Activated T-cell treated with anti-CD3 and anti-CD28 coated beads, Interleukin-2, amount 50 U/mL, for 72 hours (primary cell): ENCODE measurements at places on chromosomes 11 and 22. TPM values are rescaled to one million over a fixed set of nuclear protein-coding genes. Genes with fewer than 3 reads are reported as not detected.

DNA sequence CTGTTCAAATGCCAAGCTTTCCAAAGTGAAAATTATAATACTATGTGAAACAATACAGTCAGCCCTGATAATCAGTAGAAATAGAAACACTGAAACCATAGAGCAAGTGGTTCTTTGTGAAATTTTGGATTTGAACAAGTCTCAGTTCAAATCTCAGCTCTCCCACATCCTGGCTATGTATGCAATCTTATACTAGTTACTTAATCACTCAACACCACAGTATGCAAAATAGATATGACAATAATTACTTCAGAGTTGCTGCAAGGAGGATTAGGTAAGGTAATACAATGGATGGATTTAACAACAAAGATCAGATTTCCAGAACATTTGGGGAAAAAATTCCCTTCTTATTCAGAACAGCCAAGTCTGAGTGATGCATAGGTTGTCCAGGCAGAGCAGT is 851.8 kb upstream of the CCDC90B start:
- no peak for DNase-seq

DNA sequence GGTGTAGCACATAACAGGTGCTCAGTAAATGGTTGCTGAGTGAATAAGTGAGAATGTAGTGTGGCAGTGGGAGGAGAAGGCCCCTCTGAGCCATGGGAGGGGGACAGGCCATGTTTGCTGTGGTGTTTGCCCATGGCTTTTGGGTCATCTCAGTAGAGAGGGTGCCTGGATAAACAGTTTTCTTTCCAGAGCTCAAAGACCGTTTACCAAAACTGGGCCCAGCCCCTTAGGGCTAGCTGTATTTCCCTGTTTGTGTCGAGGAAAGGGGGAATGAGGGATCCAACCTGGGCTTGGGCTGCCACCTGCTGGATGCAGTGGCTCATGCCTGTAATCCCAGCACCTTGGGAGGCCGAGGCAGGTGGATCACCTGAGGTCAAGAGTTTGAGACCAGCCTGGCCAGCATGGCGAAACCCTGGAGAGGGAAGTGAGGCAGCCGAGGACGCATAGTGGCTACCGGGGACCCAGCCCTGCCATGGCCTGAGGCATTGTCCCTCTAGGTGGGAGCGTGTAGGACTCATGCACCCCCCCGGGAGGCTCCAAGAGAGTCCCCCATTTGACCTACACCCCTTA is 8.7 kb upstream of the LTO1 start:
- DNase-seq: no peak

- DNase-seq: no peak
Observed at GRCh38 chr11:116070520-116070919, 566.3 kb upstream of the CADM1 start.

DNA sequence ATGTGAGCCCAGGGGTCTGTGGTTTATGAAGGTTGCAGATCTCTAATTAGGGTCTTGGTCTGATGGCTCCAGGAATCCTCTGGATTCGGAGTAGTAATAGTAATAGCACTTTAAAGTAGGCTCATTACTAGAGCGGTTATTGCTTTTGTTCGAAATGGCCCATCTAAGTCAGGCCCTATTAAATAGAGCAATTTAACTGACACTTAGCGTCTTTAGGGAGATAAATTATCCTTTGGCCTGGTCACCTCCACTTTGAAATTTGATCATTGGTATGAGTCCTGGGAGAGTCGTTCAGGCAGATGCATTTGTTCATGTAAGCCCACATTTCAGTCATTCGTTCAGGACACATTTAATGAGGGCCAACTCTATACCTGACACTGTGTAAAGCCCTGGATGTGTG is 54.8 kb downstream of the LDLRAD3 start:
- DNase-seq: no peak

ZNF215 gene
- 1.4 TPM for total RNA-seq

DNA sequence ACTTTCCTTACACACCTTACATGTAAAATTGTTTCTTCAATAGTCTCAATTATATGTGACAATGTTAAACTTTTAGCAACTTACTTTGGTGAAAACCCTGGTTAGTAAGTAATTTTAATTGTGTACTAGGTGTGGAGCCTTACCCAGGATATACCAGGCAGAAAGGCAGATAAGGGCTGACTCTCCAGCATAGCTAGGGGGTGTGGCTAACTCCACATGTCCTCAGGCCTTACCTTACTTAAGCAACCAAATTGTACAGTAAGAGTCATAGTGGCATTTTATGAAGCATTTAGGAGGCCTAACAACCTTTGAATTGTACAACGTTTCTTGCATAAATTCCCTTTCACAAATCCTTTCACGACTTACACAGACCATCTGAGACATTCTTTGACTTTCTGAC is 118.2 kb upstream of the OR9Q1 start:
- no peak for DNase-seq
